ENCODE measurements at places on chromosomes 7 and 10.

DNA sequence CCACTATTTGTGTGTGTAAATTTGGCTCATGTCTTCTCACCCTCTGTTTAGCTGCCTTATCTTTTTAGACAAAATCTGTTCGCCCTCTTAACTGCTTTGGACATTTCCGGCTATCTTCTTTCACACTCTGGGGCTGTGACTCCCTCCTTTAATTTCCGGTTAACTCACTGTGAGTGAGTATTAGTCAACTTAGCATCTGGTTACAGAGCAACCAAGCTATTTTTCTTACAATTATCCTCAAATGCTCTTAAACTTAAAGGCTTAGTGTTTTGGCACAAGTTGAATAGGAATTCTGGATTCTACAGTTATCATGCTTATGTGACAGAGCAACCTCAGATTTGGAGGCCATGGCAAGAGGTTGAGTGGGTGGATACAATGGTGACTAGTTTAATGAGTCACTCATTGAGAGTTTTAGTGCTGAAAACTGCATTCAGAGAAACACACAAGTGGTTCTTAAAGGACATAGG lies 177.6 kb upstream of the SEMA3A start:
- DNase-seq = no peak

GRCh38 chr10:77348082-77348481 lies 289.5 kb downstream of the KCNMA1 start:
- no peak for DNase-seq

GRCh38 chr7:100472854-100473499 lies 6.0 kb downstream of the TSC22D4 start:
- DNase-seq = no peak

GRCh38 chr7:19815546-19815945 lies 42.1 kb upstream of the TMEM196 start:
- no peak for DNase-seq

GRCh38 chr7:131284702-131285419 lies 42.8 kb upstream of the MKLN1 start:
- DNase-seq = no peak

DNA sequence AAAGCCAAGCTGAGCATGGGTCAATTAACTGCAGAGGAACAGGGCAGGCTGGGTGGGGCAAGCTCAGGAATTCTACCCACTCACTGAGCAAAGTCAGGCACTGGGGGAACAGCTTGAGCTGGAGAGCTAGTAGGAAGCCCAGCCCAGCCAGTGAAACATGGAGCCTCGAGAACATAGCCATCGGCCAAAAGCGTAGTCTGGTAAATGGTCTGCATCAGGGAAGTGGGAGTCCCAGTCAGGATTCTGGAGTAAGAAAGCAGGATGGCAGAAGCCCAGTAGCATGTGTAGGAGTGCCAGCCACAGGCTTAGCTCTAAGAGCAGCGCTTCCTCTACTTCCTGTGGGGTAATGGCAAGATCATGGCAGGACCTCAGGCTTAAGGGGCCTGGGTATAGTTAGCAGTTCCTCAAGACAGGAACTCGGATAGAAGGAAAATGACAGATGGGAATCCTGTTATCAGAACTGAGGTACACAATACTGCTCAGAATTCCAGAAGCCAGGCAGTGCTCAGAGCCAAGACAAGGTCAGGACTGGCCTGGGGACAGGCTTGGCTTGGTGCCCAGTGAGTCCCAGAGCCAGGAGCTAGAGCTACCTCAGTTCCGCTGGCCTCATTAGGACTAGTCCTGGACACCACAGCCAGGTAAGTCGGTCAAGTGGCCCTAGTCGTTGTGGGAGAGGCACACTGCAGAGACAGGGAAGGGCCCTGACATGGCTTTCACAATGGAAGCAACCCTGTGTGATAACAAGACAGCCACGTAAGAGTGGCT lies 65.4 kb upstream of the MXI1 start:
- no peak for DNase-seq

DNA sequence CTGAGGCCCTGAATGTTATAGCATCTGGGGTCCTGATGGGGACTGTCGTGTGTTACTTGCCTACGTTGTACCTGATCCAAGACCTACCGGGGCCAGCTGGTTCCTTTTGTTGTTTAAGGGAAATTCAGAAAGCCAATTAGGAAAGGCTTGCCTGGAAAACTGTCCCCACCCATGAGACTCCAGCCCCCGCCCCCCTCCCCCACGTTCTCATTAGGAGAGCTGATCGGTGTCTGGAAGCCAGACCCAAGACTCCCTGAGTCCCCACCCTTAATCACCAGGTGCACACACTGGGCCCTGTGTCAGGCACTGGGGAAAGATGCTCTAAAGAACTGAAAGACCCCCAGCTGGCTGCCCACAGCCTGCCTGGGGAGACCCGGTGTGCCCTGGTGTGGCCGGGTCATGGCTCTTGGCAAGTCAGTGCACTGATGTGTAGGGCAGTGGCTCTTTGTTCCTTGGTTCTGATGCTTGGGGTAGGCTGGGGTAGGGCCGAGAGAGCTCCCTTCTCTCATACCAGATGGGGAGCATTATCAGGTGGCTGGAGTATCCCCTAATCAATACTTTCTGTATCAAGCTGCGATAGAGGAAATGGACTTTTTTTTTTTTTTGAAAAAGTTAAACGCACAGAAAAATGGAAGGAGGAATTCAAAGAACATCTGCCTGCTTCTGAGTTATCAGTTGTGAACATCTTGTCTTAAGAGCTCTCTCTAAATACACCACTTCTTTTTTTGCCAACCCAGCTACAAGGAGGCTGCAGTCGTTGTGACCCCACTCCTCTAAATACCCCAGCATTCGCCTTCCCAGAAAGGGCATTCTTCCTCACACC lies 16.9 kb downstream of the TSPAN15 start:
- DNase-seq = no peak

DNA sequence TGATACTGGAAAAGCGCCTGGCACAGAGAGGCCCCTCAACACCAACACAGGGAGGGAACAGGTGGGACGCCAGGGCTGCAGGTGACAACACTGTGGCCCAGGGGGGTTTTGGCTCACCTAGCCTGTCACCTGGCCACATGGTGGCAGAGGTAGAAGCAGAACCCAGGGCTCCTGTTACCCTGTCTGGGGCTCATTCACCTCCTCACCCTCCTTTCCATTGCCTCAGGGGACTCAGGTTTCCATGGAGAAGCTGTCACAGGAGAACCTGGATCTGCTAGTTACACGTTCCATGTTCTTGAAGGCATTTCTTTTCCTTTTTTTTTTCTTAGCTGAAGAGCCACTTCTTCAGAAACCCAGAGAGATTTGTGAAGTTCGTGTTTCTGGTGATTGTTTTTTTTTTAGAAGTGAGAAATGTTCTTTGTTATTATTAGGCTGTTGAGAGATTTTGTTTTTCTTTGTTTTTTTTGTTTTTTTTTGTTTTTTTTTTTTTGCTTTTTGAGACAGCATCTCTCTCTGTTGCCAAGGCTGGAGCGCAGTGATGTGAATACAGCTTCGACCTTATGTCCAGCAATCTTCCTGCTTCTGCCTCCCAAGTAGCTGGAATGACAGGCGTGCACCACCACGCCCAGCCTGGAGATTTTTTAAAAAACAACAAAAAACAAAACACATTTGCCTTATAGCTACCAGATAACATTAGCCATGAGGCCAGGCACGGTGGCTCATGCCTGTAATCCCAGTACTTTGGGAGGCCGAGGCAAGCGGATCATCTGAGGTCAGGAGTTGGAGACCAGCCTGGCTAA lies 16.0 kb downstream of the DENND2A start:
- DNase-seq = no peak

GRCh38 chr10:132449051-132449810 lies 52.2 kb downstream of the PWWP2B start:
- DNase-seq = no peak

GRCh38 chr7:155806096-155806871 lies 6.0 kb downstream of the SHH start:
- no peak for DNase-seq

- DNase-seq = no peak
These were observed at the start of gene FOXP2 for GRCh38 chr7:114414156-114415063. FOXP2 (plus strand) TSS chr7:114414815; CDS start chr7:114426512, 11,697 bp downstream.

GRCh38 chr7:12761691-12762090 lies 74.3 kb downstream of the ARL4A start:
- no peak for DNase-seq

- no peak for DNase-seq
These were observed 54.2 kb upstream of the CAMK2B start for GRCh38 chr7:44379366-44380188.

- no peak for DNase-seq
These were observed 37.6 kb downstream of the OAT start for GRCh38 chr10:124381011-124381611.

GRCh38 chr7:101717628-101718357 lies 88.7 kb upstream of the MYL10 start:
- DNase-seq = peak; percentile 15

- DNase-seq = no peak
These were observed 90.4 kb upstream of the MYO3A start for GRCh38 chr10:25843551-25844170.

DNA sequence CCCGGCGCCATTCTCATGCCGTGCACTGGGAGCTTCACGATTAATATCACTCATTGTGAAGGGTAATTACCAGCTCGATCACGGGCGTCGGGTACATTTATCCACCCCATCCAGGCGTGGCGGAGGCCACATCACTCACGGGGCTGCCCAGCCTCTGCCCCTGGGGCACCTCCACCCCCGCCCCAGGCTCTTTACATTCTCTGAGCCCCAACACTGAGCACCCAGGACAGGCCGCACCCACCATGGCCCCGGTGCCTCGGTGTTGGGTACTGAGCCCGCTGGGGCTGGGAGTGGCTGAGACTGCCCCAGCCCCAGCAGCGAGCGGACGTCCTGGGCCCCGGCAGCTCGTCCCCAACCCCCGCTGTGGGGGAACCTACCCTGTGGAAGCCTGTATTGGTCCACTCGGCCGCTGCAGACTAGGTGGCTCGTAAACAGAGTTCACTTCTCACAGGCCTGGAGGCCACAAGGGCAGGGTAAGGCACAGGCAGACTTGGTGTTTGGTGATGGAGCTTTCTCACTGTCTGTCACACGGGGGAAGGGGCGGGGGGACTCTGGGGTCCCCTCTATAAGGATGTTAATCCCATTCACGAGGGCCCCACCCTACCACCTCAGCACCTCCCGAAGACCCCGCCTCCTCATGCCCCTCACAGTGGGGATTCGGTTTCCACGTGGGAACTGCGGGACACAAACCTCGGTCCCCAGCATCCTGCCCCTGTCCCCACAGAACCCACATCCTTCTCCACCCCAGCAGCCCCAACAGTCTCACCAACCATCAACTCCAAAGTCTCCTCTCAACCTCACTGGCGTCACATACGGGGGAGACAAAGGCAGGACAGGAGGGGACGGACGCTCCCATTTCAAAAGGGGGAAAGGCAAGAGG lies 184.1 kb downstream of the ELFN1 start:
- no peak for DNase-seq

DNA sequence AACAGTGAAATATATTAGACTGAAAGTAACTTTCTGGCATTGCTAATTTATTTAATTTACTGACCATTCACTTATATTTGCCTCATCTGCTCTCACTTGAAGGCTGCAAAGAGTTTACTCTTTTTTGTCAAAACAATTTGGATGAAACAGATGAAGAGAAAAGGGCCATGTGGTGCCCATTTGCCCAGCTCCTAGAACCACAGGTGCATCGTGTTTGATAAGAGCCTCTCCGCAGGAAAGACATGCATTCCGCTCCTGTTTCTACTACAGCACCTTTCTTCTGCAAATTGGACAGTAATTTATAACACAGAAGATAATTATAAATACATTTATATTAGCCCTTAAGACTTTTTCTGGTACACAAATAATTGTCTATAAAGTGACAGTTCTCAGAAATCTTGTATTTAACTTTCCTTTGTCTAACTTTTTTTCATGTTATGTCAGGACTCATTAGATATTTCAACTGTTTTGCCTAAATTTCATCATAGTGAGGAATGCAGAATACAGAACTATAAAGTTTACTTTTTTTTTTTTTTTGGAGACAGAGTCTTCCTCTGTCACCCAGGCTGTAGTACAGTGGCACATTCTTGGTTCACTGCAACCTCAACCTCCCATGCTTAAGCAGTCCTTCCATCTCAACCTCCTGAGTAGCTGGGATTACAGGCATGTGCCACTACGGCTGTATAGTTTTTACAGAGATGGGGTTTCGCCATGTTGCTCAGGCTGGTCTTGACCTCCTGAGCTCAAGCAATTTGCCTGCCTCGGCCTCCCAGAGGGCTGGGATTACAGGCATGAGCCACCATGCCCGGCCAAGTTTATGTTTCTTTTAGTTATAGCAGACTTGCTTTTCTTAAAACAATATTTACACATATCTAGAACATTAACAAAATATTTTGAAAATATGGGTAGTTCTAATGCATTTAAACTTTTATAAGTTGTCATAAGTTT lies 869 bp downstream of the LAMB4 start:
- DNase-seq = no peak

- no peak for DNase-seq
These were observed 510.4 kb downstream of the SUGCT start for GRCh38 chr7:40645197-40645596.

DNA sequence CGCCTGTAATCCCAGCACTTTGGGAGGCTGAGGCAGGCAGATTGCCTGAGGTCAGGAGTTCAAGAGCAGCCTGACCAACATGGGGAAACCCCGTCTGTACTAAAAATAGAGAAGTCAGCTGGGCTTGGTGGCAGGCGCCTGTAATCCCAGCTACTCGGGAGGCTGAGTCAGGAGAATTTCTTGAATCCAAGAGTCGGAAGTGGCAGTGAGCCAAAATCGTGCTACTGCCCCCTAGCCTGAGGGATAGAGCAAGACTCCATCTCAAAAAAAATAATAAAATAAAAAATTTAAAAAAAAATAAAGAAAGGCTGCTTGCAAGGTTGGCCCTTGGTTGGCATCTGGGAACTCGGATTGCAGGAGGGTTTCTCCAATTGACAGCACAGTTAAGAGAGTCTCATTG lies 221.6 kb downstream of the DGKI start:
- no peak for DNase-seq

GRCh38 chr10:17474595-17475323 lies 20.4 kb upstream of the ST8SIA6 start:
- no peak for DNase-seq

GRCh38 chr10:113042868-113043267 lies 92.8 kb downstream of the TCF7L2 start:
- no peak for DNase-seq

DNA sequence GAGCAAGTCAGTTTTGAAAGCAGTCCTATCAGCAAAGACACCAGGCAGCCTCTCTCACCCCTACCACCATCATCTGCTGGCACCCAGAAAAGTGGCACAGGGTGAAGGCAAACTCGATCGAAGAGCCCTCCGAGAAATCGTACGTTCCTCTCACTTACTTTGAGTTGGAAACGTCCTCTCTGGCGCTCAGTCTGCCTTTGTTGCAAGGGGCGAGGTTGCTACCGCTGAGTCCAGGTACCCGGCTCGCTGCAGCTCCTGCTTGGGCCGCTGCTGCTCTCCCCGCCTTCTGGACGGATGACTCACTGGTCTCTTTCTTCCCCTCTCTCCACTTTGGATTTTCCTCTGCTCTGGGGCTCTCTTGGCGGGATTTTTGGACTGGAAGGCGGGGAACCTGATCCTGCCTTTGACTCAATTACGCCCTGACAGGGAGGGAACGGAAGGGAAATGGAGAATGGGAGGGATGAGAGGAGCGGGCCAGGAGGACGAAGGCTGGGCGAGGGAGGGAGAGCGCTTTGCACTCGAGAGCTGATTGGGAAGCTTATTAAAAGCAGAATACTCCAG lies at the start of gene PTN:
TSS of gene PTN (minus strand) at position 453 of the 561 bp plus-strand sequence. CDS start 88,760 bp downstream, outside the sequence.
- DNase-seq = no peak

Measured in T-cell (primary cell).